HT1080 (cell line): ENCODE measurements at places on chromosomes 1 and 21.
A peak's percentile ranks its signal among the peaks of the same experiment; 100 is the strongest.

GRCh38 chr1:8202182-8202905, 115.6 kb upstream of the SLC45A1 start:
- DNase-seq, result no peak

- DNase-seq, result no peak
Observed at GRCh38 chr1:25657121-25657882, 40.7 kb downstream of the MAN1C1 start.

GRCh38 chr21:39373634-39374033, 24.7 kb upstream of the HMGN1 start:
- peak; percentile 45 for DNase-seq

DNA sequence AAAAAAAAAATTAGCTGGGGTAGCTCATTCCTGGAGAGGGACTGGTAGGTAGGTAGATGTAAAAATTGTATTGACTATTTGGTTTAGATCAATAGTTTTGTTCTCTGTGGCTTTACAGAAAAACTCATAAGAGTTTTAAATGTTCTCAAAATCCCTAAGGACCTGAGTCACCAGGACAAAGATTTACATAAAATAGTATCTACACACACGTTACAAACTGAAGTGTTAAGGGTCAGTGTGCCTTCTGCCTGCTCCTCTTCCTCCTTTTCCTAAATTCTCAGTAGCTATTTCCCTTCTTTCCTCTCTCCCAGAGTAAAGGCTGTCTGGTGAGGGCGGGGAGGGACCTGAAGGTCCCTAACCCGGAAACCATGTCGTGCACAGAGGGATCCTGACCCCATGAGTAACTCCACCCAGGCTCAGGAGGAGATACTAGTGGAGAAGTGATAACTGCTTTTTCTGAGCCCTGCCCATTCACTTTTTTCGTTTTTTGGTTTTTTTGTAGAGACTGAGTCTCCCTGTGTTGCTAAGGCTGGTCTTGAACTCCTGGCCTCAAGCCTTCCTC, 8.1 kb downstream of the PLEKHM2 start:
- DNase-seq, result no peak

GRCh38 chr1:14300991-14301703, 297.3 kb upstream of the KAZN start:
- no peak for DNase-seq

DNA sequence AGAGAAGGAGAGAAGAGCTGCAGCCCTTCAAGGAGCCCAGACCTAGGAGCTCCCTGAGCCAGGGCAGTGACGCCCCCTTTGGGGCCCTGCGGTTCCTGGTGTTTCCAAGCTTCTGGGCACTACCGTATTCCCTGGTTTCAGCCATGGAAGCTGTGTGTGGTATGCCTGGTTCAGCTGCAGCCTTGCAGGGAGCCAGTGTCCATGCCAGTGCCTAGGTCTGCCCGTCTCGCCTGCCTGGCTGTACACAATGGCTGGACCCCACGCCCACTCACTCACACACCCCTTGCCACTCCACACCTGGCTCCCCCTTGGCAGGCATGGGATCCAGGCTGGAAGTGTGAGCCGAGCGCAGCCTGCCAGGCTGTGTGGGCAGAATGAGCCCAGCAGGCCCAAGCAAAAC, 87.7 kb downstream of the ADARB1 start:
- DNase-seq, result no peak

GRCh38 chr1:238674316-238674715, 712.1 kb upstream of the CHRM3 start:
- DNase-seq, result no peak

DNA sequence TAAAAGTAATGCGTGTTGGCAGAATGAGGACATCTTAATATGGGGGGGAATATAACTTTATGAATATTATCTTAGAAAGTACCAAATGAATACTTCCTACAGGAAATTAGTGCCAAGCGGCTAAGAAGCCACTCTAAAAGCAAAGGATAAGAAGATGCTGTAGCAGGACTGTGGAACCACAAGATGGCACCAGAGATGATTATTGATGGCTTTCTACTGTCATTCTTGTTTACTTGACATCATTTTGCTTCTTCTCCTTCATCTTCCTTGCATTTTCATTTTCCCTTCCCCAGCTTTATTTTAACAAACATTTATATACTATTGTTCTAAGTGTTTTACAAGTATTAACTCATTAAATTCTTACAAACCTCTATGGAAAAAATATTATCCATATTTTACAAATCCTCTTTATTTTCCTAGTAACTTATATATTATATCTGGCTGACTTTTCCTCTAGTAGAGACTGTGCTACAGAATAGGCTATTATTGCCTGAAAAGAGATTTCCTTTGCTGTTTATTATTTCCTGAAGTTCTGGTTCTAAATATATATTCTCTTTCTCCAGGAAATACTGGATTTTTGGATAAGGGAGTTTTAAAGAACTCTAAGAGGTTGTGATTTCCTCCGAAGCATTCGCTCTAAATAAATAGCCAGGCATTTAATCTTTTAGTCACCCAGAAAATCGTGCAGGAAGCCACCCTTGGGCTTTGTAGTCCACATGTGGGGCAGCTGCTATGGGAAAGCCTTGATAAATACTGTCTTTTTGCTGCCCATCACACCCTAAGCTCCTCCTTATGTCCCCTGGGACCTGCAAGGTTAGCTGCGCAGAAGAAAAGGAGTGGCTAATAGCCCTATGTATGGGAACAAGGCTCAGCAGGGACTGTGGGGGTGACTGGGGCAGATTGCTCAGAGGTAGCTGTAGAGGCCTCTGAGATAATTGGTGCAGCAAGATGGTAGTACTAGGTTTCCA, 69.8 kb downstream of the TPR start:
- peak; percentile 19 for DNase-seq

GRCh38 chr1:168608796-168609715, 32.7 kb downstream of the XCL1 start:
- DNase-seq, result peak; percentile 25

DNA sequence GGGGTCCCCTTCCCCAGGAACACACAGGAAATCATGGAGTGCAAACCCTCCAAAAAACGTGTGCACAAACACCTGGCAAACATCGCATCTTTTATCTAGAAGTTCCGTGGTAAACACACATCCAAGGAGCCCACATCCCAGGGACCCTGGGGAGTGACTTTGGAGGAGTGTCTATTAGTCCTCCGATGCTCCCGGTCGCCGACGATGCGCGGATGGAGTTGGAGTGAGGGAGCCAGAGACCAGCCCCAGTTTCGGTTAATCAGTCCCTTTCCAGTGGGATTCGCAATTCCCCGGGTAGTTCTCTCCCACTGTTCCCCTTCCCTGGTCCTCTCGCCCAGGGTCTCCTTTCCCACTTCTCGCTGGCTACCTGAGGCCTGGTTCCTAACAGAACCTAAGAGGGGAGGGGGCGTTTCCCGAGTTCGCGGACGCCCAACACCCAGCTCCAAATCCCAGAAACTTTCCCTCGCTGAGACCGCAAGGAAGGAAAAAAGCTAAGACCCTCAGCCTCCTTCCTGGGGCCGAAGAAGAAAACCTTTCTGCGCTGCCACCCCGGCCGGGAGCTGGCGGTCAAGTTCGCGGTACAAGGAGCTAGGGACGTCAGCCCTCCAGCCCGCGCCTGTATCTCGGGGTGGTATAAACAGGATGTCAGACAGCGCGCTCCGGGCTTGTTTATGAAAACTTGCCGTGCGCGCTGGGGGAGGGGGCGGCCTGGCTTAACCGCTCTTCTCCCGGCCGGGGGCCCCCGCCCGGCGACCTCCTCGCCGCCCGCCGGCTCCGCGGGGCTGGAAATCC, 787 bp downstream of the JAK1 start:
- DNase-seq, result peak; percentile 38

DNA sequence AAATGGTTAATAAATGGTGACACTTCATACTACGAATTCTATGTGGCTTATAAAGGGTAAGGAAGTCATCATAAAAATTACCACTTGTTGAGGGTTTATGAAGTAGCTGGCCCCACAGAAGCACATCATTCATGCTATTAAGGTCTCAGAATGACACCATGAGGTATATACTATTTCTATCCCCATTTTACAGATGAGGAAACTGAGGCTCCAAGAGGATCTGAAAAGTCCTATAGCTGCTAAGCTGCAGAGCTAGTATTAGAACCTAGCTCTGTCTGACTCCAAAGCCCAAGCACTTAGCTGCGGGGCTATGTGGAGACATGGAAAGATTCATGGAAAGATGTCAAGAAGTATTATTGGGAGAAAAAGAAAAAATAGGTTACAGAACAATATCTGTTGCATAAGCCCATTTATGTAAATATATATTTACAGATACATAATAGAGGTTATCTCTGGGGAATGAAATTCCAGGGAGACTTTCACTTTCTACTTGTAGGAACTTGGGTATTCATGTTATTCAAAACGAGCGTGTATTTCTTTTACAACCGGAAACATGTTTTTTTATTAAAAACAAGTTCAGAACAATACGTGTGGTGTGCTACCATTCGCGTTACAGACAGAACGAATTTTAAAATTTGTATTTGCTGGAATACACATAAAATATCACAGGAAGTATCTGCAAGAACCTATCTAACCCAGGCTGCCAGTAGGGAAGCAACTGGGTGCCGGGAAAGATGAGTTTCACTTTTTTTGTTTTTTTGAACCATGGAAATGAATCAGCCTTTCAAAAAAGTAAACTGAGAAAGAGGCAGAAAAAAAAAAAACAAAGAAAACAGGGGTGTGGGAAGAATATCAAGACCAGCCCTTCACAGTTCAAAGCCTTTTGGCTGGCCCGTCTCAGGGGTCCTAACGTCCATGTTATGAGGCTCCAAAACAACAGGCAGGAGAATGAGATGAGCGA, 13.4 kb downstream of the SPOCD1 start:
- DNase-seq, result no peak

DNA sequence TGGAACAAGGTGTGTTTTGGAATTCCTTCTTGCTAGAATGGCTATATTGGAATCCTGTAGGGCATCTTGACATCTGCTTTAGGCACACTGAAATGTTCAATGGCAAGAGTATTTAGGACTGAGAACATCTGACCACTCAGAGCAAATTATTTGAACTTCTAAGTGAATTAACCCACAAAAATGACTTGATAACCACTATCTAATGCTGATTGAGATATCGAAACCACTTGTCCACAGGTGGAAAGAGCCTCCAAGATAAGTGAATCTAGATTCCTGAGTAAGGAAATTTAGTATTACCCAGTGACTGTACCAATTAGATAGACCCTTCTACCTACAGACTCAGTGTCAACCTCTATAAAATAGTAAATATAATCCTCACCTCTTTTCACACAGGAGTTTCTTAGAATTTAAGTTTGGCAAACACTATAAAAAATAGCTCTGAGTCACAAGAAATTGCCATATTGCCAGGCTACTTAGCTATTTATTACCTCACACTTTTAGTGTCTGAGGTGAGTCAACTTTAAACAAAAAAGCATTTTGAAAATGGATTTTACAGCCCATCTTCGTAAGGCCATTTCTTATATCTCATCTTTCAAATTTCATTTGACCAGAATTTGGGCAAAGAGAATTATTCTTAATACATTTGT, 421.8 kb downstream of the PTBP2 start:
- peak; percentile 37 for DNase-seq

GRCh38 chr1:26477446-26478152, 5.4 kb downstream of the HMGN2 start:
- no peak for DNase-seq

GRCh38 chr1:115677182-115677555, 35.4 kb downstream of the VANGL1 start:
- peak; percentile 41 for DNase-seq

DNA sequence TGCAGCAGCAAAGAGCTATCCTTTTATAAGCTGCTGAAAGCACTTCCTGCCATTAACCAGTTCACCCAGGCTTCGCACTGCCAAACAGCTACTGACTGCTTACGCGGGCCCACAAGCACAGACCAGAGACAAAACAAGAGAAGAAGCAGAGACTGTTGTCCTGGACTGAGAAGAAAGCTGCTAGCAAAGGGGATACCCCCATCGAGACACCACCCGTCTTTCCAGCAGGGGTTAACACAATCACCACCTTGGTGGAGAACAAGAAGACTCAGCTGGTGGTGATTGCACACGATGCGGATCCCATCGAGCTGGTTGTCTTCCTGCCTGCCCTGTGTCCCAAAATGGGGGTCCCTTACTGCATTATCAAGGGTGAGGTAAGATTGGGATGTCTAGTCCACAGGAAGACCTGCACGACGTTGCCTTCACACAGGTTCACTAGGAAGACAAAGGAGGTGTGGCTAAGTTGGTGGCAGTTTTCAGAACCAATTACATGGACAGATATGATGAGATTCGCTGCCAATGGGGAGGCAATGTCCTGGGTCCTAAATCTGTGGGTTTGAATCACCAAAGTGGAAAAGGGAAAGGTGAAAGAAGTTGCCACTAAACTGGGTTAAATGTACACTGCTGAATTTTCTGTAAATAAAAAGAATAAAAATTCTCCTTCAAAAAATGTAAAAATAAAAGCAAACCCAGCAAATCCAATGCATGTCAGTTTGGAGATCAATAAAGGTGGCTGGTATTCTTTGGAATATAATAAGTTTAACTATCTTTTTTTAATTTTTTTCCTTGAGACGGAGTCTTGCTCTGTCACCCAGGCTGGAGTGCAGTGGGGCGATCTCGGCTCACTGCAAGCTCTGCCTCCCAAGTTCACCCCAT, 1.2 kb downstream of the FMO5 start:
- DNase-seq, result no peak

- no peak for DNase-seq
Observed at GRCh38 chr1:81894867-81895266, 94.1 kb downstream of the ADGRL2 start.

GRCh38 chr1:26317612-26318337, at the start of gene CD52:
Gene CD52 (plus strand): TSS chr1:26317958. CDS start chr1:26318018, 60 bp downstream.
- no peak for DNase-seq

DNA sequence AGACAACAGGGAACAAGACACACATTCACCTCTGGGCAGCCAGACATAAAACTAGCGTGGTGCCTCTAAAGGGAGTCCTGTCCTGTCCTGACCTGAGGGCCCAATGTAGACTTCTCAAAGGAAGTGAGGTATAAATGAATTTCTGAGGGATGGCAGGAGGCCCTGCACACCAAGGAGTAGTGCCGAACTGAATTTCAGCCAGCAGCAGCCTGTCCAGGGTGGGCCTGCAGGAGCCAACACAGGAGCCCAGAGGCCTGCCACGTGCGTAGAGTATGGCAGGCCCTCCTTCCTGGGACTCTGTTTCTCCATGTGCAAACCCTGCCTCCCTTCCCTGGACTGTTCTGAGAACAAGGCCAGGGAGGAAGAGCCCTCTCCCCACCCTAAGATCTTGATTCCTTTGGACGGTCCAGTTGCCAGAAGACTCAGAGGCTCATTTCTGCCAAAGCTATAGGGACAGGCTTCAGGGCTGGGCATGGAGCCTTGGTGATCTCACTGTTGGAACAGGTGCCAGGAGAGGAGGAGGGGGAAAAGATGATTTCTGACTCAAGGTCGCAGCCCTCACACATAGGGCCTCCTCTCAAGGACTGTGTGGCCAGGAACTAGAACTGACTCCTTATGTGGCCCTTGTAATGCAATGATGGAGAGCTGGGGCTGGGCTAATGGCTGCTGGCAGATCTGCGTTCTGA, 1.8 kb upstream of the FABP3 start:
- DNase-seq, result peak; percentile 31

- DNase-seq, result peak; percentile 39
Observed at GRCh38 chr1:89855413-89856123, 34.7 kb downstream of the LRRC8D start.
